Activated T-cell treated with anti-CD3 and anti-CD28 coated beads for 48 hours (primary cell): ENCODE measurements at places on chromosomes 1 and 21.
A peak's percentile ranks its signal among the peaks of the same experiment; 100 is the strongest.

- no peak for DNase-seq
These were observed 120.4 kb downstream of the WDR3 start for GRCh38 chr1:118049981-118050380.

- DNase-seq: no peak
These were observed 849.4 kb upstream of the ADAMTS5 start for GRCh38 chr21:27816301-27816700.

GRCh38 chr1:201125019-201125418 is 2.0 kb downstream of the ASCL5 start:
- DNase-seq: no peak

DNA sequence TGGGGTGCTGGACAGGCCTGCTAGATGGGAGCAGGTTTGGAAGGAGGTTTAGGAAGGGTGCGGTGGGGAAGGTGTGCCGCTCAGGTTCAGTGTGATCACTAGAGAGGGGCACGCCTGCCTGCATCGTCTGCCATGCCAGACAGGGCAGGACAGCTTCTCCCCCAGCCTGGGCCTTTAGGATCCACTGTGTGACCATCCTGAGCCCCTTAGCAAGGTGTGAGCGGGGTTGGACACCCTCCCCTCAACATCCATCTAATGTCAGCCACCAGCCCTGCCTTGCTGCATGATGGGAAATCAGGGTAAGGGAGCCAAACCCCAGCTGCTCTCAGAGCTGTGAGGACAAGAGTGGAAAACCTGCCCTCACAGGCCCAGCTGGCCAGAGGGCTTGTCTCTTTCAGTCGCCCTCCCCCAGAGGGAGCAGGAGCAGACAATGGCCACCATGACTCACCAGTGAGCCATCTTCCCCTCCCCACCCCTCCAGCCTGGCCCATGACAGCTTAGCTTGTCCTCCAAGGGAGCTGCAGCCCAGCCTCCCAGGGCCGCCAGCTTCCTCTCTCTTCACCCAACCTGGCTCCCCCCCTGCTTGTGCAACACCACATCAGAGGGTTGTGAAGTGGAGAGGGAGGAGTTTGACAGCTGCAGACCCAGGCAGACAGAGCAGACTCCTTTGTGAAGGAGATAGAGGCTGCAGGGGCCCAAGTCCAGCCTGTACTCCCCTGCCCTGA is 37.0 kb downstream of the NUAK2 start:
- DNase-seq: peak; percentile 71
